ENCODE measurements at places on chromosomes 5 and 9.

DNA sequence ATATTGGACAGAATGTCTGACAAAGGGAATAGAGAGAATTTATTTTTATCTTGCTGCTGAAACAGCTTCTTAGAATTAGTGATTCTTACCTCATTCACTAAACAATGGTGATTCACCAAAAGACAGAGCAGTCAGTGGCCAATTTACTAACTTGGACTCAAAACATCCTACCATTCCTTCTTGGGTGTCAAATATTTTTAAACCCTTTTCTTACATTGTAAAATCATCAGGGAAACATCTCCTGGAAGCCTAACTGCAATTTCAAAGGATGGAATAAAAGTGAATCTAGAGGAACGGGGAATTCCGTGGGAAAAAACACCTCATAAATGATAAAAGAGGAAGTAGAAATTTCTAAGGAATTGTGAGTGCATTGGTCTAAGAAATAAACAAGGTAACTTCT is 97.7 kb downstream of the LHFPL2 start:
- no peaks in the 10 kb centered on the region for H3K36me3 ChIP-seq
- peaks cover 11% of the 10 kb centered on the region for H3K27me3 ChIP-seq
- H3K4me1 ChIP-seq, result no peaks in the 10 kb centered on the region
- no peak for DNase-seq
- no peak overlapping the region for H3K27ac ChIP-seq

GRCh38 chr9:136554870-136555269 is 9.0 kb upstream of the NOTCH1 start:
- no peaks in the 10 kb centered on the region for H3K27me3 ChIP-seq
- no peak overlapping the region for H3K4me3 ChIP-seq
- H3K36me3 ChIP-seq, result no peaks in the 10 kb centered on the region
- peaks cover 16% of the 10 kb centered on the region for H3K4me1 ChIP-seq

DNA sequence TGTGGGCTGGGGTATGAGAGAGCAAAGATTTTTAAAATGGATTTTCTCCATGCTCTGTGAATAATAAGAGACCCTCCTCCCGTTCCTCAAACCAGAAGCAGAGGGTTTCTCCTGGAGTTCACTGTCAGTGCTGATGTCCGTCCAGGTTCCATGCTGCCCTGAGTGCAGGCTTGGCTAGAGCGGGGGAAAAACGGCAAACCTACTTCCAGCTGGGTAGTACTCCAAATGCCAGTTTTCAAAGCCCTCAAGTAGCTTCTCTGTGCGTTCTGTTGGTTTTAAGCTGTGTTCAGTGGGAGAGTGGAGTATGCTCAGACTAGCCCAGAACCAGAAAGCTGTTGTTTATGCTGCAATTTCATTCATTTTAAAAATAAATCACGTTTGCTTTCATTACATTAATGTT is 40.3 kb downstream of the RASGEF1C start:
- H3K27me3 ChIP-seq, result peaks cover 11% of the 10 kb centered on the region
- no peak overlapping the region for H3K27ac ChIP-seq
- no peaks in the 10 kb centered on the region for H3K4me1 ChIP-seq
- H3K4me3 ChIP-seq, result no peak overlapping the region
- DNase-seq, result no peak

DNA sequence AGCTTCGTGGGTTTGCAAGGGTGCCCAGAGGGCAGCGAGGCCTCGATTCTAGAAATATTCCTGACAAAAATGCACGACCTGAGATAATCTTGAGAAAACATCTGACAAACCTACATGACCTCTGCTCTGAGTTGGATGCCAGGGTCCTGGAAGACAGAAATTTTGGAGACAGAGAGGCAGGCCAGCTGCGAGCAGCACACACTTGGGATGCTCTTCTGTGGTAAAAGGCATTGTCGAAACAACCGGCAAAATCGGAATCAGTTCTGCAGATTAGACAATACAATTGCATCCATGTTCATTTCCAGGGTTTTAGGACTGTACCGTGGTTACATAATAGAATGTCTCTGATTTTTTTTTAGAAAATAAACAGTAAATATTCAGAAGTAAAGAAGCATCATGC is 74.2 kb downstream of the GADD45G start:
- no peaks in the 10 kb centered on the region for H3K27me3 ChIP-seq
- no peaks in the 10 kb centered on the region for H3K4me1 ChIP-seq
- no peak for DNase-seq
- H3K27ac ChIP-seq, result no peak overlapping the region
- H3K36me3 ChIP-seq, result no peaks in the 10 kb centered on the region

GRCh38 chr9:127714020-127714750 is 1.3 kb downstream of the PTRH1 start:
- DNase-seq, result no peak
- peak overlapping the region; percentile 25 for H3K27ac ChIP-seq
- peaks cover 17% of the 10 kb centered on the region for H3K4me1 ChIP-seq
- no peaks in the 10 kb centered on the region for H3K27me3 ChIP-seq
- peaks cover 3% of the 10 kb centered on the region for H3K36me3 ChIP-seq

DNA sequence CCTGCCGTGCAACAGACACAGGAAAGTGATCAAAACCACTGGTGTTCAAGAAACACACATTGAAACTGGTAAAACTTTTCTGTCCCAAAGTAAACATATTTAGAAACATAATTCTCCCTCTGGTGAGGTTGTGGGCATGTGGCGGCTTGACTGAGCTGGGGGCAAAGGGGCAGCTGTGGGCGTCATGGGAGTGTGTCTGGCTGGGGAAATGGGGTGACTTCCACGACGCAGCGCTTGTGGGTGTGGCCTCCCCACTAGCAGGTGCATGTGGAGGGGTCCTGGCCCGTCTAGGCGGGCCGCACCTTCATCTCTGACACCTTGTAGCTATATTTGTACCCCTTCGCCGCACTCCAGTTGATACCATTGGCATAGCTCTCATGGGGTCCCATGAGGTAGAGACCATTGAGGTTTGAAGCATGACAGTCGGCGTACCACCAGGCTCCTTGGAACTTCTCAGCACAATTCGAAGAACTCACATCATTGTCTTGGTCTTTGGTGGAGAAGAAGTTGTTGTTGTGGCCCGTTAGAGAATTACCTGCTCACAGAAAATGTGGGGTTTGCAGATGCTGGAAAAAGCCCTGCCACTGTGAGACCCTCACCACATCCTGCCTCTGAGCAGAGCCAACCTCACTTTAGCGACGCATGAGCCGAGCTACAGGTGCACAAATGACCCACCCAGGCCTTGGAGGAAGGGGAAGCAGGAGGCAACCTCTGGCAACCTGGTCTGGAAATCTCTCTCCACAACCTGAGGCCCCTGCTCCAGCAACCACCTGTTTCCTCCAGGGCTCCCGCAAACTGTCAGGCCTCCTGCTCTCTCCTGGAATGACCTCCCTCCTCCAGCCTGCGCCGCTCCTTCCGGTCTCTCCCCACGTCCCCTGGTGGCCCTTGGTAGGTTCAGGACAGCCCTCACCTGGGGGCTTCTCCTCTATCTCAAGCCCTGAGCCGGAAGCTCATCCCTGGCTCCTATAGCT is 7.9 kb downstream of the FCN1 start:
- no peak overlapping the region for H3K27ac ChIP-seq
- no peak for DNase-seq
- H3K4me3 ChIP-seq, result no peak overlapping the region
- peaks cover 15% of the 10 kb centered on the region for H3K27me3 ChIP-seq

DNA sequence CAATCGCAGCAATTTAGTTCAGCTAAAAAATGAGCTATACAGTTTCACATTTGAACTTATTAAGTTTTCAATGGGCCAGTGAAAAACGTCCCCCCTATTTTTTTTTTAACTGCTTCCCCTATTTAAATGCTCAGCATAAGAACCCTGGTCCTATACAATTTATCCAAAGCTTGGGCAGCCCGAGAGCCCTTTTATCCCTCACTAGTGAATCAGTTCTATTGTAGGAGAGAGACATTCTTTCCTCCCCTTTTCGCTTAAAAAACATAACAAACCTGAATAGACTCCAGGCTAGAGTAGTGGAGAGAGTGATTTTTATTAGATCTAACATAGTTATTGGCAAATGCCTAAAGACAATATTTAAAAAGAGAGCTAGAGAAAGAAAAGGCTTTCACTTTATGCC is 1.4 kb downstream of the LIX1 start:
- no peaks in the 10 kb centered on the region for H3K4me1 ChIP-seq
- H3K36me3 ChIP-seq, result no peaks in the 10 kb centered on the region
- no peak overlapping the region for H3K27ac ChIP-seq

DNA sequence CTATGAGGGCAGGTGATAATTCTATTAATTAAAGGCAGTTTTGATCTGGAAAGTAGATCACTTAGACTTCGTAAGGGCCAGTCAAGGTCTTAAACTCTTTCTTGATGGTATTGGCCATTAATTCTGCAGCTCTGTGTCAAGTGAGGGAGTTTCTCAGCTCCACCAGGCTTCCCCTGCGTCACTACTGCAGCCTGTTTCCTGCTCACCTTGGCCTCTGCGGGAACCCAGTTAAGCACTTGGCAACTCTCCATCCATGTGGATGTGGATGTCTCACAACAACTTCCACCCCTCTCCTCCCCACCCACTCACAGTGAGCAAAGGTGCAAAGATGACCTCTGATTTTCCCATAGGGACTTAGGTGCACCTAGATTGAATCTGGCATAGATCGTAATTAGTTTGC is 191.6 kb downstream of the PLK2 start:
- H3K36me3 ChIP-seq, result no peaks in the 10 kb centered on the region
- no peak overlapping the region for H3K4me3 ChIP-seq
- H3K27me3 ChIP-seq, result peaks cover 3% of the 10 kb centered on the region
- H3K27ac ChIP-seq, result no peak overlapping the region

DNA sequence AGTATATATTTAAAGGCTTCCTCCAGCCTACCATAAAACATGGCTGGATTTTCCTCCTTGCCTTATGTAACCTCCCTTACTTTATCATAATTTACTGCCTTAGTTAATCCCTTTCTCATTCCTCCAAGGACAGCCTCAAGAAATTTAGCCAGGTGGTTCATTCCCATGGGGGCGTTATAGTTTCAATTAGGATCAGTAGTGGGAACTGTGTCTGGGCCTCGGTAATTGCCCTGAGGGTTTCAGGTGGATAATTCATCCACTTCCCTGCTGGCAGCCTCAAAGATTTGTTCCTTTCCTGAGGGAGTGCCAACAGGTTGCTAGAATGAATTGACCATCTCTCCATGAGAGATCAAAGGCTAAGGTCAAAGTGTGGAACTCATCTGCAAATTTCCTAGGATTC is 4.3 kb upstream of the GM2A start:
- no peaks in the 10 kb centered on the region for H3K27me3 ChIP-seq
- H3K4me3 ChIP-seq, result no peak overlapping the region
- no peak overlapping the region for H3K27ac ChIP-seq
- no peak for DNase-seq
- H3K36me3 ChIP-seq, result no peaks in the 10 kb centered on the region
- H3K4me1 ChIP-seq, result peaks cover 39% of the 10 kb centered on the region

DNA sequence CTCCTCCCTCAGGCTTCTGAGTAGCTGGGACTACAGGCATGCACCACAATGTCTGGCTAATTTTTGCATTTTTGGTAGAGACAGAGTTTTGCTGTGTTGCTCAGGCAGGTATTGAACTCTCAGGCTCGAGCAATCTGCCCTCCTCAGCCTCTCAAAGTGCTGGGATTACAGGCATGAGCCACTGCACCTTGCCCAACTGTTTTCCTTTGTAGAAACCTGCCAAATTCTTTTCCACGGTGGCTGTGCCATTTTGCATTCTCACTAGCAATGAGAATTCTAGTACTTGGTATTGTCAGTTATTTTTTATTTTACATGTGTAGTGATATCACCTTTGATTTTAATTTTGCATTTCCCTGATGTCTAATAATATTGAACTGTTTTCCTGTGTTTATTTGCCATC is 7.8 kb downstream of the RMI1 start:
- no peaks in the 10 kb centered on the region for H3K27me3 ChIP-seq
- H3K36me3 ChIP-seq, result peaks cover 34% of the 10 kb centered on the region
- no peak for DNase-seq
- H3K27ac ChIP-seq, result no peak overlapping the region
- peaks cover 18% of the 10 kb centered on the region for H3K4me1 ChIP-seq
- H3K4me3 ChIP-seq, result no peak overlapping the region

DNA sequence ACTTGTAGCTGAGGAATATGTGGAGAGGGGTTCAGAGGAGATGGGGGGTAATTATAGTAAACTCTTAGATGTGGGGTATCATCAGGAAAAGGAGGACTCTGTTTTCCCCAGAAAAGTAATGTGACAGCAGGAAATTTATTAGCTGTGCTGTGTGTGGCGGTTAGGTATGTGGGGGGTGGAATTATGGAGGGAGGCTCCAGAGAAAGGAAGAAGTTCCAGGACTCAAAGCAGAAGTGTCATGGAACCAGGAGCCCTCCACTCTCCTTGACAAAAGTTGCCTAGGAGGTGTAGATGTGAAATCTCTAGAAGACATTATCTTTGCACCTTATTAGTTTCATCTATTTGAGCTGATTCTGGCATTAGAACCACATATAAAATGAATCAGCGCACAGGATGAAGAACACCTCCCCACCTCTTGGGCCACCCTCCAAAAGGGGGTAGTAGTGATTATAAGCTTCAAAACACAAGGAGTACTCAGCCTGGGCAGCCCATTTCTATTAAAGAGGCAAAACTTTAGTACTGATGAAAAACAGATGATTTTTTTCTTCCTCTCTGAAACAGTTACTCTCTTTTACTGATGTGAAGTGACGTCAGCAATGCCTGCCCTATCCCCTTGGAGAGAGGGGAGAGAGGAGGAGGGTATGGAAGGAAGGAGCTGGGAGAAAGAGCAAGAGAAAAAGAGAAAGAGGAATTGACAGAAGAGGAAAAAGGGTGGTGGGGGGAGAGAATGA is 18.2 kb downstream of the NR2F1 start:
- H3K36me3 ChIP-seq, result peaks cover 2% of the 10 kb centered on the region
- no peak for DNase-seq
- peaks cover 48% of the 10 kb centered on the region for H3K27me3 ChIP-seq
- H3K27ac ChIP-seq, result no peak overlapping the region
- H3K4me1 ChIP-seq, result peaks cover 8% of the 10 kb centered on the region
- H3K4me3 ChIP-seq, result no peak overlapping the region

GRCh38 chr9:8329561-8330283 is 530.1 kb upstream of the DMAC1 start:
- H3K27me3 ChIP-seq, result peaks cover 3% of the 10 kb centered on the region
- H3K4me1 ChIP-seq, result no peaks in the 10 kb centered on the region
- H3K27ac ChIP-seq, result no peak overlapping the region
- no peak for DNase-seq

DNA sequence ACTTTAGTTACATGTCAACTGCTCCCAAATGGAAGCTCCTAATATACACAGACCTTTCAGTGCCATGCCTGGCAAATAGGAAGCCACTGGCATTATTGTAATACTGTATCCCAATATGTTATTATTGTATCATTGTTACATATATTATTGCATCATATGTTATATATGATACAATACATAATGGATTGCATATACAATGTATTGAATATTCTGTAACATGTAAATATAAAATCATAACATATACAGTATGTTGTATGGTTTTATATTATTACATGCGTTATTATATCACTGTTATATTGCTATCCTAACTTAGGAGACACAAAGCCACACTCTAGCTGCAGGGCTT is 38.5 kb downstream of the RAPGEF1 start:
- no peak for DNase-seq
- no peaks in the 10 kb centered on the region for H3K27me3 ChIP-seq
- H3K4me1 ChIP-seq, result peaks cover 76% of the 10 kb centered on the region
- H3K36me3 ChIP-seq, result peaks cover under 1% of the 10 kb centered on the region
- H3K4me3 ChIP-seq, result no peak overlapping the region
